ENCODE measurements at places on chromosomes 4 and X. TPM values are rescaled to one million over a fixed set of nuclear protein-coding genes. Genes with fewer than 3 reads are reported as not detected.

DNA sequence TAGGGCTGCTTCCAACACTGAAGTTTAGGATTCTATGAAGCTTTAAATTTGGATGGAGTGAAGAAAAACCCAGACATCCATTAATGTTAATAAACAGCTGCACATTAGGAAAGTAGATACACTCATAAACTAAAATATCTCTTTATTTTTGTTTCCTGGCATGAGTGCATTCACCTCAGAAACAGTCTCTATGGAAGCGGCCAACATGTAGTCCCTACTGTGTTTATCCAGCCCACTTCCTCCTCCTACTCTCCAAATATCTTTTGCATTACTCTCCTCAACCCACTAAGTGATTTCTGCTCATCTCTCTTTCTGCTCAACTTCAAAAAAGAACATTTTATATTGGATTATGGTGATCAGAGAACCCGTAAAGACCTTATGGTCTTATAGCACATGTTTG lies 180.3 kb upstream of the MXRA5 start:
- no peak for DNase-seq

DNA sequence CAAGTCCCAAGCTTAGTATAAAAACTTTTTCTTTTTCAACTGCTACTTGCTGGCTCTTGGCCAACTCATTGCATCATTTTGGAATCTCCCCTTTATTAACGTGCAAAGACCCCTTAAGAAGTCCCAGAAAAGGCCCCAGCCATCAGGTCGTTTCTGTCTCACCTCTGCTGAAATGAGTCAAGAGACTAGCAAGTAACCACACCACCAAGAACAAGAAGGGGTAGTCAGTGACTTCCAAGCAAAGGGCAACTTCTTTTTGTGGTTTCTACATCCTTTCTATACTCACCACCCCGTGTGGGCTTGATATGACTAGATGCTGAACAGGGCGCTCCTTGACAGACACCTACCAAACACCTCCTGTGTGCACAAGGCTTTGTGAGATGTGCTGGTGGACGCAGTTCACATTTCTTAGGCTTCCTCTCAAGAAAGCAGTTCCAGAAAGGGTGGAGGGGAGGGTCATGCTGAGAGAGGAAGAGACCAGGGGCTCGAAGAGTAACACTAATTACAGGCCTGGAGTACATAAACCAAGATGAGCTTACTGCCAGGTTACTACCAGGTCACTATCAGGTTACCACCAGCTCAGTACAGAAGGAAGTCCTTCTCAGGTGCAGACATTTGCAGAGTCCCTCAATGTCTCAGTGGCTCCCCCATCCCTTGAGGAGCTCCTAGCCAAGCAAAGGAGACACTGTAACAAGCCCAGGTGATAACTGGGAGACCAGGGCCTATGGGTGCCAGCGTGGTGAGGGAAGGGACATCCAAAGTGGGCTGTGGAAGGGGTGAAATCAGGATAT lies 19.3 kb downstream of the JAKMIP1 start:
- DNase-seq = no peak

- DNase-seq = no peak
Measured at GRCh38 chr4:125642645-125643044, 327.9 kb downstream of the FAT4 start.

The QRFPR gene
- not detected for total RNA-seq

The GCNA gene
- total RNA-seq = 2.3 TPM

GRCh38 chr4:16120720-16121119 lies 36.9 kb upstream of the PROM1 start:
- no peak for DNase-seq

The NLRP2B gene
- total RNA-seq = not detected

- no peak for DNase-seq
Measured at GRCh38 chr4:123304151-123304964, 92.2 kb upstream of the SPRY1 start.

GRCh38 chrX:133916984-133917722 lies 68.2 kb downstream of the GPC3 start:
- no peak for DNase-seq

GRCh38 chr4:147837854-147838253 lies 106.0 kb downstream of the ARHGAP10 start:
- no peak for DNase-seq

The FAT4 gene
- total RNA-seq = 46.8 TPM

DNA sequence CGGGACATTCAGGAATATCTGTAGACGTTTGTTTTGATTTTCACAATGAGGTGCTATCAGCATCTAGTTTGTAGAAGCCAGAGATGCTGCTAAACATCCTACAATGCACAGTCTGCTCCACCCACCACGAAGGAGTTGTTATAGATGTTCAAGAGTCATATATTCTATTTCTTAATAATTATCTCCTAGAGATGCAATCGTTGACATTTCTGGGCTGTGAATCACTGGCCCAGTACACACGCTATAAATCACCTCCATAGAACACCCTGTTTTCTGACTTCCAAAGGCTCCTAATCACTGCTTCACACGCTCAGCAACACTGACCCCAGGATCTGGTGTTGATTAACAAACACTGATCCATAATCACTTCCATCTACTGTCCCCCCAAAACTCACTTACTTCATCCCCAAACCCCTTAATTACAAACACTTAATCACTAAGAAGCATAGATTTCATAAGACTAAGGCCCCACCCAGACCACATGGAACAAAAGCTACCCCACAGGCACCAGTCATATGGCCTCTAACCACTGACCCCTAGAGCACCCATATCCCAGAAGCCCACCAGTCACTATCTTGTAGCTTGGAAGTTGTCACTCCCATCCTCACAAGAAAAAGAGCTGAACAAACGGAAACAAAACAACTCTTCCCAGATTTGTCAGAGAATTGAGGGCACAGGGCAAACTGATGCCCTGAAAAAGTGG lies 31.7 kb upstream of the ZNF41 start:
- DNase-seq = no peak

GRCh38 chr4:124903995-124904722 lies 191.6 kb upstream of the ANKRD50 start:
- DNase-seq = no peak

DNA sequence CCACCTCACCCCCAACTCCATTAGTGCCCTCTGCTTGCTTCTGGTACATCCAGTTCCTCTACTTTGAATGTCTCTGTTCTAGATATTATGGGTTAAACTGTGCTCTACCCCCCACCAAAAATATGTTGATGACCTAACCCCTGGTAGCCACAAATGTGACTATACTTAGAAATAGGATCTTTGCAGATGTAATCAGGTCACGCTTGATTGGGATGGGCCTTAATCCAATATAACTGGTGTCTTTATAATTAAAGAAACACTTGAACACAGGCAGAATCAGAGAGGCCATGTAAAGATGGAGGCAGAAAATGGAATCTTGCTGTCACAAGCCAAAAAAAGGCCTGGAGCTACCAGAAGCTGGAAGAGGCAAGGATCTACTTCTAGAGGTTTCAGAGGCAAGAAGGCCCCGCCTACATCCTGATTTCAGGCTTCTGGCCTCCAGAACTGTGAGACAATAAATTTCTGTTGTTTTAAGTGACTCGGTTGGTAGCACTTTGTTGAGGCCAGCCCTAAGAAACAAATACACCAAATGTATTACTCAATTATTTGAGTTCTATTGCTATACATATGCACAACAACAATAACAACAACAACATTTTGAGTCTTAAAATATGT lies 220.0 kb downstream of the PPP3CA start:
- DNase-seq = no peak

GRCh38 chrX:140091125-140091886 lies 126.0 kb upstream of the CXorf66 start:
- no peak for DNase-seq

- DNase-seq = no peak
Measured at GRCh38 chr4:118277243-118277642, 75.6 kb downstream of the PRSS12 start.

The RAB33A gene
- total RNA-seq = 0.59 TPM

The CXorf49 gene
- not detected for total RNA-seq

The CDX4 gene
- not detected for total RNA-seq

- peak; percentile 68 for DNase-seq
Measured at GRCh38 chrX:12949927-12950656, 24.8 kb upstream of the TMSB4X start.

DNA sequence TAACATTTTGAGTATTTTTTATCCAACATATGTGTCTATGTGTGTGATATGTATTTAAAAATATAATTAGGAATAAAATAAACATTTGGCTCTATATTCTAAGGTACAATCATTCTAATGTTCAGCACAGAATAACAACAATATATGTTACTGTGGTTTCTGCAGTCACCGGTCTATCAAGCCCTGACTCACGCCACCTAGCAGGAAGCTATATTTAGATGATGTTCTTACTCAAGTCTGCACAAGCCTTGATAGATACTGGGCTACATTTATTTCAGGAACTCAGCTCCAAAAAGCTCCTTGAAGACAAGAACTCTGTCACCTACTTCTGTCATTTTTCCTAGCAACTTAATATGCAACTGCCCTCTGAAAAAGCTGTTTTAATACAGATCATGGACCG lies 152.0 kb upstream of the FTHL17 start:
- no peak for DNase-seq

DNA sequence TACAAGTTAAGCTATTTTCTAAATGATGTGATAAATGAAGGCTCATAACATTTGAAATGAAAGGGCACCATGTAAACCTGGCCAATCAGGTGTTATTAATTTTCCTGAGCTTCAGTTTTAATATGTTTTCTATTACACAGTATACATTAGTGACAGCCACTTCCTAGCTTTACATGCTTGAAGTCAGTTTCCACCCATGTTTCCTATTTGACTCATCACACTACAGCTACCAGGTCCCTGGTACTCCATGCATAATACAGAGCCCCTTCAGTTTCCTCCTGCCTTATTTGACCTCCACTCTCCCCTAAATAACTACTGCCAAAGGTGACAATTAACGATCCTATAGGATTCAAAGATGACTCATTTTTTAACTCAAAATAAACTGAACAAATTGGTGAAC lies 18.3 kb downstream of the ZNF518B start:
- no peak for DNase-seq

The PTTG2 gene
- total RNA-seq = not detected

DNA sequence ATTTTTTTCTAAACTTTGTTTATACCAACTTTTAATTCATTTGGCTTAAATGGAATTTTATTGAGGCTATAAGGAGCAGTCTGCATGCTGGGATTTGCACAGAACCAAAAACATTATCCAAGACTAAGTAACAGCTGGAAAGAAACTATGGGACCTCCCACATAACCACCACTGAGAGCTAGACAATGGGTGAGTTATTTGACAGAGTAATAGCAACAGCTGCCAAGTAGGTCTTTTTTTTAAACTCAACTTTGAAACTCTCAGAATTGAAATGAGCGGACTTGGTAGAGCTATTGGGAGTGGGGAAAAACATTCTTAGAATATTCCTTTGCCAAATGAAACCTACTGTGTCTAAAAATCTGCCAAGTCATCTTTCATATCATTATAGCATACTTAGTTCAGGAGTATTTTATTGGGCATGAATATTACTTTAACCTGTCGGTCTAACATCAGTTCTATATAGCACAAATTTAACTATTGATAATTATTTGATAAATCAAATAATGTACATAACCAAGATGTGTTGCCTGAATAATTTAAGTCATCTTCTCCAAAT lies 1428.0 kb downstream of the PCDH7 start:
- DNase-seq = no peak

DNA sequence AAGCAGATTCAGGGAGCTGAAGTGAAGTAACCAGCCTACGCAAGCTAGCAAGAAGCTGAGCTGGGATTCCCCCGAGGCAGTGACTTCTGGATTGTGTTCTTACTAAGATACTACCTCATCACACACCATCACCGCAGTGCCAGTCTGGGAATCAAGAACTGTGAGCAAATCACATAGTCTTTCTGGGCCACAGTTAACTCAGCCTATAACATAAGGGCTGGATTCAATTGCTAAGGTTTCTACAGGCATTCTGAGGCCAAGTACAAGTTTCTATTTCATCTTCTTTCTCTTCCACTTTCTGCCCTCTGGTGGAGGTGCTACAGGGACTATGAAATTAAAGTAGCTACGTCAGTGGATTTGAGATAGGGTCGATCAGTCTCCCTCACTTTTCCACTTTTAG lies 1.4 kb upstream of the CORIN start:
- no peak for DNase-seq

DNA sequence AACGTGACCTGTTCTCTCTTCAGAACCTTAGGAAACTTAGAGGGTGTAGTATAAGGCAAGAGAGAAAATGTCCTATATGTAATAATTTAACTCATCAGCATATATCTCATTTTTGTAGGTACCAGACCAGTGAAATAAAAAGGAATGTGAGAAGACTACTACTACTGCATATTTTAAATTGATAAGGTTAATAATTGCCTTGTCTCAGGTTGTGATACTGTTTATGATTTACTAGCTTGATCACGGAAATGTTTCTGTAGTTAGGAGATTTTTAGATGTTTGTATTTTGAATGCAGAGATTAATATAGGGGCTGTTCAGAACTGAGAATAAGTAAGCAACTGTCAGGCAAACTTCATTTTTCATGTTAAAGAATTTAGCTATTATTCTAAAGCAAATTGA lies 1563.4 kb downstream of the C4orf33 start:
- DNase-seq = no peak

The ODAM gene
- total RNA-seq = not detected

- DNase-seq = no peak
Measured at GRCh38 chr4:40199999-40200874, 3.4 kb downstream of the RHOH start.

- no peak for DNase-seq
Measured at GRCh38 chrX:155997436-155997835, at the start of gene IL9R. TSS of gene IL9R (plus strand) at chrX:155997696. CDS start at chrX:155997760, 64 bp downstream.

The SMIM20 gene
- total RNA-seq = 24.6 TPM

DNA sequence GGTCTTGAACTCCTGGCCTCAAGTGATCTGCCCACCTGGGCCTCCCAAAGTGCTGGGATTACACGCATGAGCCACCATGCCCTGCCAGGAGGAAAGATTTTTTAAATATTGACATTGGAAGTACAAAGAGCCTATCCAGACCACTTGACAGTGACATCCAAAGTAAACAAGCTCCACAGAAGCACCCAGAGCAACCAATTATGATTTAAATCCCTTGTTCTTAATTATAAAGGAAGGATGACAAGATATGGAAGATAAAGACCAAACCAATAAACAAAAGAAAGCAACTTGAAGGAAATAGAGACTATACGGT lies 27.7 kb upstream of the RPL34 start:
- no peak for DNase-seq

DNA sequence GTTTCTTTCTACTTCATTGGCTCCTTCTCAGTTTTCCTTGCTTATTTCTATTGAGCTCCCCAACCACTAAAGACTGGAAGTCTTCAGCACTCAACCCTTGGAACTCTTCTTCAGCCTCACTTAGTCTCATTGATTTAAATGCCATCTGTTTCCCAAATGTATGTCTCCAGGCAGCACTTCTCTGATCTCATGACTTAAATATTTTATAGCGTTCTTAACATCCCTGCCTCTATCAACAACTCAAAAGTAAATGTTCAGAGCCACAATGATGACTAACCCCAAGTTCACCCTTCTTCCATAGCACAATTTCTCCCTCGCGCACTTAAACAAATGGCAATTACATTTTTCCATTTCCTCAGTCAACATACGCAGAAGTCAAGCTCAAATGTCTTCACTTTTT lies 1393.3 kb downstream of the ARAP2 start:
- DNase-seq = no peak

DNA sequence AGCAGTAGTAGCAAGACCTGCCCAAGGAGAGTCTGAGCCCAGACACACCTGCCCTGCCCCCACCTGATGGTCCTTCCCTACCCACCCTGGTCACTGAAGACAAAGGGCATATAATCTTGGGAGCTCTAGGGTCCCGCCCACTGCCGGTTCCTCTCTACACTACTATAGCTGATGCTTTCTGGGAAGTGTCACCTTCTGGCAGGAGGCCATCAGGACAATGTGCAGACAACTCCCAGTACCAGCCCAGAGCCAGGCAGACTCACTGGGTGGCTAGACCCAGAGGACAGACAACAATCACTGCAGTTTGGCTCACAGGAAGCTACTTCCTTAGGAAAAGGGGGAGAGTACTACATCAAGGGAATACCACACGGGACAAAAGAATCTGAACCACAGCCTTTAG lies 312.7 kb downstream of the SPRY1 start:
- no peak for DNase-seq
